ENCODE measurements at places on chromosomes 2 and 18.

DNA sequence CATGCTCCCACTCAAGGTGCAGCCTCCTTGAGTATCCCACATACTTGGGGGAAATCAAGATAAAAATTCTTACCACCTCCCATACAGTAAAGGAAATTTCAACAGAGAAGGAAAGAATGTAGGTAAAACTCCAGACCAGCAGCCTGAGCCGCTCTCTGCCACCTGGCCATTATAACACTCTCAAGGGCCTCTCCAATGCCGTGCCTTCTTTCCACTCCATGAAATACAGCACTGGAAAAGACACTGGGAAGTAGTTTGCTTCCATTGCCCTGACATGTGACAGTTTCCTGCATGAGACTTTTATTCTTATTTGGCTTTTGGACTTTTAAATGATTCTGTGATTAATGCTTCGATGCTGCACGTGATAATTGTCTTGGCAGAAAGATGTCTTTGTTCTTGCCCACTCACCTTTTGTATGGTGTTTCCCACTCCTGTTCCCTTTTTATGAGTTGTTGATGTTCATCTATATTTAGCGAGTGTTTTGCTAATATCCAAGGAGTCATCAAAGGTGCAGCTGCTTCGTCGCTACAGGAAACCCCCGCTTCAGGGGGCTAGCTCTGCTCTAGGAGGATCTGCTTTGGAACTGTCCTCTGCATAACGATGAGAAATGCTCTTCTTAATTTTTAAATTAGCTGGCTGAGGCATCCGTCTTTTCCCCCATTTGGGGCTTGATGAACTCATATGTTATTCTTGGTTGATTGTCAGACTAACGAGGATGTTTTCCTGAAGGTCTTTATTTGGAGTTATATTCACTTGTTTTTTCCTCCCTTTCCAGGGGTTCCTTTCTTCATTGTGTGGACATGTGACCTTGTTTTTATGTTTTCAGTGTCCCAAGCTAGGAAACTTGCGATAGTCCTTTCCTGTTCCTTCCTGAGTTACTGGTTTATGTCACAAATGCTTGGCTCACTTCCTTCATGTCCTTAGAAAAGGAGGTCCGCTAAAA is 179.4 kb downstream of the TXNL1 start:
- no peak for DNase-seq

DNA sequence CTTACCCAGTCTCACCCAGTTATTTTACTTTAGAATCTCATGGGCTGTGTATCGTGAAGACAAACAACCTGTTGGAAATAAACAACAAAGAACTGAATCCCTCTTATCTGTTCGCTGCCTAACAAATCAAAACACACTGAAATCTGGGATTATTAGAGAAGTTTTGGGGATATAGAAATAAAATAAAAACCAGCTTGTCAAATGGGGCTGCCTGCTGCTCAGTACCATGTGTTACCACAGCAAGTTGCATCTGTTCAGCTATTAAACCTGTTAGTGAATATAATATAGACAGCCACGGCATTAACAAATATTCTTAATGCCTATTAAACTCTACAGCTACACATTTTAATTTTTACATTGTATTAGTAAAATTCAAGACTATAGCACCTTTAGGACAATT is 810.8 kb downstream of the NRXN1 start:
- DNase-seq: no peak

DNA sequence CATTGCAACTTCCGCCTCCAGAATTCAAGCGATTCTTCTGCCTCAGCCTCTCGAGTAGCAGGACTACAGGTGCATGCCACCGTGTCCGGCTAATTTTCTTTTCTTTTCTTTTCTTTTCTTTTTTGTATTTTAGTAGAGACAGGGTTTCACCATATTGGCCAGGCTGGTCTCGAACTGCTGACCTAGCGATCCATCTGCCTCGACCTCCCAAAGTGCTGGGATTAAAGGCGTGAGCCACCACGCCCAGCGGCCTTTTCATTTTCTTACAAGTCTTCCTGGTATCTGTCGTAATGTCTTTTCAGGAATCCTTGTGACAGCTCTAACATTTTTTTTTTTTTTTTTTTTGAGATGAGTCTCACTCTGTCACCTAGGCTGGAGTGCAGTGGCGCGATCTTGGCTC is 66.4 kb upstream of the EDAR start:
- no peak for DNase-seq

DNA sequence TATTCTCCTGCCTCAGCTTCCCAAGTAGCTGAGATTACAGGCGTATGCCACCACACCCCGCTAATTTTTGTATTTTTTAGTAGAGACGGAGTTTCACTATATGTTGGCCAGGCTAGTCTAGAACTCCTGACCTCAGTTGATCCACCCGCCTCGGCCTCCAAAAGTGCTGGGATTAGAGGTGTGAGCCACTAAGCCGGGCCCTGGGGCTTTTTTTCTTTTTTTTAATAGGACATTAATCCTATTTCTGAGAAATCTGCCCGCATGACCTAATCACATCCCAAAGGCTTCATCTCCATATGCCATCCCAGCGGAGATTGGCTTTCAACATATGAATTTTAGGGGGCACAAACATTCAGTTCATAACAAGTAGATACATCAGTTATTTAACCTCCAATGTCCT is 128.6 kb downstream of the CNTNAP5 start:
- no peak for DNase-seq

DNA sequence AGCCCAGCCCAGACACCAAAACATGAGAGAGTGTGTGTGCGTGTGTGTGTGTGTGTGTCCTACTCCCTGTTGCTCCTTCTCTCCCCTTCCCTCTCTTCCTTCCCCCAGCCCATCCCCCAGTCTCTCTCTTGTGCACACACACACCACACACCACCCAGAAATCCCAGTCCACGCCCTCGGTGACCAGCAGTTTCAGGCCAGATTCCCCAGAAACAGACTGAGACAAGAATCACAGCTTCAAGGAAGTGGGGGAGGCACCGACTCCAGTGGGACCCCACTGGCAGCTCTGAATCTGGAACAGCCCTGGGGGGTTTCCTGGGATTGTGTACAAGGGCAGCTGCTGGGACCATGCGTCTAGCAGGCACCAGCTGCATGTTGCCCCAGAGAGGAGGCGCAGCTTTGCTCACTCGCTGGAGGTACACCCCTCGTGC is 113.5 kb downstream of the NDUFA10 start:
- DNase-seq: no peak

- no peak for DNase-seq
Observed at GRCh38 chr18:24678107-24678506, 217.7 kb downstream of the HRH4 start.
